ENCODE measurements at places on chromosomes 1 and 21. TPM values are rescaled to one million over a fixed set of nuclear protein-coding genes. Genes with fewer than 3 reads are reported as not detected.

- peaks cover 20% of the 10 kb centered on the region for H3K36me3 ChIP-seq
- peak within 1 kb of the TSS; percentile 99 for H3K4me3 ChIP-seq
- DNase-seq, result peak; percentile 74
- H3K27me3 ChIP-seq, result no peaks in the 10 kb centered on the region
Measured at GRCh38 chr1:155002464-155003226, at the start of gene ZBTB7B. TSS of gene ZBTB7B (plus strand) at chr1:155002802. CDS start at chr1:155014661, 11,859 bp downstream.

DNA sequence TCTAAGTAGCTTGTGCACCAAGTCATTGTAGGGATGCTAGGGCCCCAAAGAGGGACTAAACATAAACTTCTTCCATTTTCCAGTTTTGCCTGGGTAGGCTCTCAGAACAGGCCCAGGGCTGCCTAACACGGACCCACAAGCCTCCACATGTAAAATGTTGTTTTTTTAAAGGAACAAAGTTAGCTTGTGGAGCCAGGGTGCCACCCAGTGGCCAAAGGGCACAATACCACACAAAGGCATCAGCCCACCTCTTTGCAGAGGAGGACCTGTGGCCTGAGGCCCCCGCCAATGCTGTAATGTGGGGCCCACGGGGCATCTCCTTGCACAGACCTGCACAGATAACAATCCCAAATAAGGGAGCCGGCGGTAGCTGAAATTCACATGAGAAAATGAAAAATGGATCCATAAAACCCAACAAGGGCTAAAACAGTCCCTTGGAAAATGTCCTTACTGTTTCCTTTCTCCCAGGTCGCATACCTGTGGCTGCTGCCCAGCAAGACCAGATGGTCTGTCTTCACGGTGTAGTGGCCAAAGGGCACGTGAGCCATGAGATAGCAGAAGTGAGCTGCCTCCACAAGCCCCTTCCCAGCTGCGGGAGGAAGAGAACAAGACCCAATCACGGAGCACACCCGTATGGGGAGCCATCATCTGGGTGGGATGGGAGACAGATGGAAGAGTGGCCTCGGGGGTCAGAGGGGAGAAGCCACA, 23.8 kb downstream of the SEC16B start:
- H3K4me1 ChIP-seq, result no peaks in the 10 kb centered on the region
- DNase-seq, result peak; percentile 75
- H3K27ac ChIP-seq, result no peak overlapping the region
- no peaks in the 10 kb centered on the region for H3K27me3 ChIP-seq
- H3K36me3 ChIP-seq, result no peaks in the 10 kb centered on the region

MR1 gene
- total RNA-seq, result 14.6 TPM

DNA sequence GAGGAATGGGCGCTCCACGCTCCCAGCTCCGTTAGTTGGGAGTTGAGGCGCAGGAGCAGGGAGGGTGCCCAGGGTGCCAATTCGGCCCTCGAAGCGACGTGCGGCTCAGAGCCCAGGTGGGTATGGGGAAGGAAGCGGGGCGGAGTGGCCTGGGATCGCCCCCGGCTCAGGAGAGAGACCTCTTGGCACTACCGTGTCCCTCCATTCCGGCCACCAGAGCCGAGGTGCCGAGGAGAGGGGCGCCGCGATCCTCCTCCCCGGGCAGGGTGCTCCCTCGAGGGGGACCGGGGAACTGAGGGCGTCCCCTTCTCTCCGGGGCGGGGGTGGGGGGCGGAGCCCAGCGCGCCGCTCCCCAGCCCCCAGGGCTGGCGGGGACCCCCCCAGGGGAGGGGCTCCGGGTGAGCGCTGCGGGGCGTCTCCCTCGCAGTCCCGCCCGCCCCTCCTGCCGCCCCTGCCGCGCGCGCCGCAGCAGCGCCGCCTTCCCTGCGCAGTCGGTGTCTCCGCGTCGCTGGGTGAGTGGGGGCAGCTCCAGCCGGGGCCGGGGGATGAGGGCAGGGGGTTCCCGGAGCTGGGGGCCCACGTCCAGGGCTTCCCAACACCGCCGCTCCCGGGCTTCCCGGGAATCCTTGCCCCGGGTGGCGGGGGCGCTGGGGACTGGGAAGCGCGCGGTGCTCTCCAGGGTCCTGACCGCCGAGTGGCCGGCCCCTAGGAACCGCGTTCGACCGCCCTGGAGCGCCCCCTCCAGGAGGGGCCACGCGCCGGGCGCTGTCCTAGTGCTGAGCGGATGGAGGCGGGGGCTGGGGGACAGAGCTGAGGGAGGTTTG, at the start of gene HPCA:
TSS of gene HPCA (plus strand) at position 488 of the 824 bp plus-strand sequence. CDS start 2,408 bp downstream, outside the sequence.
- no peak within 1 kb of the TSS for H3K27ac ChIP-seq
- H3K4me3 ChIP-seq, result no peak within 1 kb of the TSS
- H3K4me1 ChIP-seq, result no peaks in the 10 kb centered on the region
- peaks cover 68% of the 10 kb centered on the region for H3K27me3 ChIP-seq

DNA sequence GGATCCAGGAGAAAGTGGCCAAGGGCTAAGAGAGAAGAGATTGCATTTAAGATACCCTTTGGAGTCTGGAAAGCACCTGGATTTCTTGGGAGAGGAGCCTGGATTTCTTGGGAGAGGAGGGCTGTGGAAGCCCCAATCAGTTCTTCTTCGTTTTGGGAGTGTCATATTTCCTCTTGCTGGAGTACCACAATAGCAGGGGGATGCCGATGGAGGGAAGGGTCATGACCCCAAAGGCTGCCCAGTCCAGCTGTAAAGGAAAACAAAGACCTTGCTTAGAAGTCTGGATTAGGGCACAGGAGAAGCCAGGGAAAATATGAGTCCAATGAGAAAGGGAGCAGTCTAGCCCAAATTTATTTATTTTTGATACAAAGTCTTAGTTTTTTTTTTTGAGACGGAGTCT, 11.3 kb downstream of the SSR2 start:
- H3K4me1 ChIP-seq, result peaks cover 36% of the 10 kb centered on the region
- peaks cover 48% of the 10 kb centered on the region for H3K36me3 ChIP-seq
- DNase-seq, result no peak
- no peak overlapping the region for H3K4me3 ChIP-seq
- no peaks in the 10 kb centered on the region for H3K27me3 ChIP-seq

TFAP2E gene
- 0.38 TPM for total RNA-seq

GRCh38 chr1:3543076-3544039, 68.0 kb downstream of the MEGF6 start:
- DNase-seq, result no peak
- no peaks in the 10 kb centered on the region for H3K27me3 ChIP-seq
- H3K4me1 ChIP-seq, result no peaks in the 10 kb centered on the region
- H3K4me3 ChIP-seq, result no peak overlapping the region
